Smooth muscle cell of the umbilical artery (primary cell): ENCODE measurements at places on chromosomes 12 and 14. TPM values are rescaled to one million over a fixed set of nuclear protein-coding genes. Genes with fewer than 3 reads are reported as not detected.

DIO2 gene
- total RNA-seq, result 0.09 and 0.59 TPM in 2 replicates

AQP2 gene
- total RNA-seq, result not detected in 2 replicates

SLC6A15 gene
- 5.6 and 16.0 TPM in 2 replicates for total RNA-seq

LYZ gene
- total RNA-seq, result not detected in 2 replicates

TCTN2 gene
- total RNA-seq, result 6.6 and 6.8 TPM in 2 replicates

ABCC9 gene
- total RNA-seq, result 1.2 and 6.8 TPM in 2 replicates

SIRT4 gene
- total RNA-seq, result 0.69 and 2.7 TPM in 2 replicates

DNAJC22 gene
- 0.83 and 1.2 TPM in 2 replicates for total RNA-seq

KRT74 gene
- total RNA-seq, result not detected in 2 replicates

ZCRB1 gene
- 19.6 and 24.2 TPM in 2 replicates for total RNA-seq

FSCB gene
- total RNA-seq, result under 0.01 and 0.14 TPM in 2 replicates

GXYLT1 gene
- 14.8 and 33.3 TPM in 2 replicates for total RNA-seq

RHEBL1 gene
- 0.30 and 0.55 TPM in 2 replicates for total RNA-seq

DDX11 gene
- 16.9 and 21.1 TPM in 2 replicates for total RNA-seq

FAM161B gene
- total RNA-seq, result 4.2 and 4.4 TPM in 2 replicates

MANSC4 gene
- 0.89 TPM in 1 of 2 replicates, not detected in the other for total RNA-seq

KRT73 gene
- total RNA-seq, result not detected in 2 replicates

NTN4 gene
- total RNA-seq, result 0.59 and 2.1 TPM in 2 replicates

APOLD1 gene
- 3.0 and 4.5 TPM in 2 replicates for total RNA-seq

E2F7 gene
- 2.4 and 17.9 TPM in 2 replicates for total RNA-seq

ENDOU gene
- total RNA-seq, result under 0.01 and 0.14 TPM in 2 replicates

SPRING1 gene
- total RNA-seq, result 28.8 and 40.9 TPM in 2 replicates

SPTLC2 gene
- 39.8 and 81.9 TPM in 2 replicates for total RNA-seq

AQP5 gene
- total RNA-seq, result not detected in 2 replicates

RERG gene
- total RNA-seq, result 0.14 and 0.30 TPM in 2 replicates

TAS2R20 gene
- total RNA-seq, result 3.9 and 6.6 TPM in 2 replicates

LRRIQ1 gene
- total RNA-seq, result 0.30 and 0.69 TPM in 2 replicates

HOXC4 gene
- 1.1 and 1.5 TPM in 2 replicates for total RNA-seq

TEX52 gene
- not detected in 2 replicates for total RNA-seq

PDE3A gene
- 0.46 and 2.7 TPM in 2 replicates for total RNA-seq

MEG3 gene
- 320 and 436 TPM in 2 replicates for total RNA-seq

CIROP gene
- not detected in 2 replicates for total RNA-seq

RBM23 gene
- 59.2 and 93.5 TPM in 2 replicates for total RNA-seq

HDAC7 gene
- 23.2 and 47.6 TPM in 2 replicates for total RNA-seq

PRKAG1 gene
- 59.7 and 62.7 TPM in 2 replicates for total RNA-seq
